Activated CD8-positive, alpha-beta T cell treated with anti-CD3 and anti-CD28 coated beads, Interleukin-2, amount 10 ng/mL, durations not matched to agents 7 days and 5 days (primary cell): ENCODE measurements at places on chromosomes 4 and X. TPM values are rescaled to one million over a fixed set of nuclear protein-coding genes. Genes with fewer than 3 reads are reported as not detected.

TCEAL6 gene
- not detected for total RNA-seq

GRCh38 chr4:118676128-118676527, 9.1 kb upstream of the METTL14 start:
- no peak for DNase-seq

- no peak for DNase-seq
Observed at GRCh38 chrX:18348047-18348446, 6.4 kb downstream of the SCML2 start.

DNA sequence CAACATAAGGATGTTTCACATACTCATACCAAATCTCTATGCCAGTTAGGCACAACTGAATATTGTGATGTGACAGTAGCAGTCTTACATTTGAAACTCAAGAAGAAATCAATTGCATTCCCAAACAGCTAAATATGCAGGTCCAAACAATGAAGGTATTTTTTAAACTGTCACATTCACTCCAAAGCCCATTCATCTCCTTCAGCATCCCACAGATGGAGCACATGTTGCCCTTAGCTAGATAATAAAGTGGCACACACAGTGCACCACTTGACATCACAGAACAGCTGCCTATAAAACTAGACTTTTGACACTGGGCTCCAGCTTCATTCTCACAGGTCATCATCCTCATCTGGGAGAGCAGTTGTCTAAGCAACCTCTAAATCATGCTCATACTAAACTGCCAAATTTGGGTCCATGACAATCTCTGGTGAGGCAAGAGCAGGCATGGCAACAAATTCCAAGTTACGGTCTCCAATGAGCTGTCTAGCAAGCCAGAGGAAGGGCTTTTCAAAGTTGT, 26.2 kb upstream of the ARHGEF6 start:
- no peak for DNase-seq

DNA sequence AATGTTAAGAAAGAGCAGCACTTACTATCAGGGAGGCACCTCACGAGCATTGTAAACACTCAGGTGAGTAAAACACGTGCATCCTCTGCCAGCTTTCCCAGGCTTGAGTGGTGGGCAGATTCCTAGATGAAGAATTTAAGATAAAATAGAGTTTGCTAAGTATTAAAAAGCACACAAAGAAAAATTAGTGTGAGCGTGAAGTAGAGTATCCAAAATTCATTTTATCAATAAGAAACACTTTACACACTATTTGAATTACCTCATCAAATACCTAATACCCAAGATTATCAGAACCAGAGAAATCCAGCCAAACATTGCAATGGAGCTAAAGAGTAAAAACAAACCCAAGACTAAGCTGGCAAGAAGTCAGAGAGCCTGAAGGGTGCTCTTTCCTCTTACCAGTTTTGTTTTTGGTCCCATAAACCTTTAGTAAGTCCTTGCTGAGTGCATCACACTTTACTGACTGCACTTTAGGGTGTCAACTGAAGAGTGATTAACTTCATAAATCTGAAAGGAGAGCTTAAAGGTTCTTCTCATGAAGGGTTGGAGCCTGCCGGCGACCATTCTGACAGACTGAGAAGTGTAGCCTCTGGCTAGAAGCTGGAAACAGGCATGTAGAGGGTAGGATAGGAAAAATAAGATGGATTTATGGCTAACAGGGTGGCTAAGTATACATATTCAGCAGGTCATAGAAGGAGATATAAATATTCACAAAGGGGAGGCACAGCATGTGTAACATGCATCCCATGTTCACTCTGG, 151.1 kb downstream of the SLC7A11 start:
- no peak for DNase-seq
